ENCODE measurements at places on chromosomes 5 and 9. TPM values are rescaled to one million over a fixed set of nuclear protein-coding genes. Genes with fewer than 3 reads are reported as not detected.

- DNase-seq = no peak
Observed at GRCh38 chr5:9395706-9396105, 150.2 kb downstream of the SEMA5A start.

The INSL4 gene
- total RNA-seq = not detected

The GDA gene
- total RNA-seq = not detected

The OBP2B gene
- total RNA-seq = not detected

The PRELID2 gene
- total RNA-seq = 0.76 TPM

GRCh38 chr9:6449086-6449485 is 36.1 kb downstream of the UHRF2 start:
- DNase-seq = no peak

The LARP1 gene
- 59.9 TPM for total RNA-seq

The VPS13A gene
- 15.8 TPM for total RNA-seq

The FOXD4L3 gene
- not detected for total RNA-seq

DNA sequence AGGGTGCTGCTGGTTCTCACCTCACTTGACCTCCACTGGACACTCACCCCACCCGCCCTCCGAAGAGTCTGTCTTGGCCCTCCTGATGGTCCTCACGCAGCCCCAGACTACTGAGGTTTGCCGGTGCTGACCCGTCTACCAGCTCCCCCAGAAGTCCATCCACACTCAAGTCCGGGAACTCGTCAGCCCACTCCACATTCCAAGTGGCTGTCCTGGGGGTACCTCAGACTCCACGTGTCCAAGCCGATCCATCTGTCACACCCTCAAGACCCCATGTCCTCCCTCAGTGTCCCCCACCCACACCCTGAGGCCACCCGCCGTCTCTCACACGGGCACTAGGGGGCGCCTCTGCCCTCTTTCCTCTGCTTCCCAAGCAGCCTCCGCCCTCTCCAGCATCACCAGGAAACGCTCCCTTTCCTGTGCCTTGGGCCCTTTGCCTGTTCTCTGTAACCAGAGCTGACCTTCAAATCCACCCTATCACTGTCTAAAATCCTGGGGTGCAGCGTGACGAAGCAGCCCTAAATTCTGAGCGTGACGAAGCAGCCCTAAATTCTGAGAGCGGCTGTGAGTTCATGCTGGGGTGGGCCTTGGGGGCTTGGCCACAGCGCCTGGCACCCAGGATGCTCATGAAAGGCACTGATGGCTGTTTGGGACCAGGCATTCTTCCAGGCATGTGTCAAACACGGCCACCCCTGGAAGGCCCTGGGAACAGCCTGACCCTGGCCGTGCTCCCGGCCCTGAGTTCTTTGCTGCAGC is 95.7 kb downstream of the KCNT1 start:
- DNase-seq = peak; percentile 75

DNA sequence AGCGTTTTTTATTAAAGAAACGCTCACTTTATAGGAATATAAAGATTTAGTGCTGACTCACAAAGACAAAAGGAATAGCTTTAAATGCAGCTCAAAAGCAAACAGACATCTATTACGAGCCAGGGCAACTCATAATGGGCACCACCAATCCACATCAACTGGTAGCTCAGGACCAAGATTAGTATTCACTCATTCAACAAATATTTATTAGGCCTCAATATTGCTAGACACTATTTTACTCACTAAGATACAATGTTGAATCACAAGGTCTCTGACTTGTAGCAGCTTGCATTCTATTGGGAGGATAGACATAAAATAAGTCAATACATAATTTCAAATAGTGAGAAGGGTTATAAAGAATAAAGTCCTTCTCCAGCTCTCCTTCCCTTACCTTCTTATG is 8.0 kb upstream of the MAN2A1 start:
- no peak for DNase-seq

GRCh38 chr5:143536364-143536763 is 132.9 kb upstream of the NR3C1 start:
- DNase-seq = peak; percentile 98

Measured in GM23248 (cell line).